ENCODE measurements at places on chromosomes 7 and 10. TPM values are rescaled to one million over a fixed set of nuclear protein-coding genes. Genes with fewer than 3 reads are reported as not detected.

MMP21 gene
- 0.24 TPM for total RNA-seq

DGKB gene
- total RNA-seq, result not detected

ADAM12 gene
- 0.17 TPM for total RNA-seq

OR2AE1 gene
- 0.59 TPM for total RNA-seq

DKK1 gene
- total RNA-seq, result not detected

BET1 gene
- total RNA-seq, result 22.7 TPM

RBM48 gene
- total RNA-seq, result 19.7 TPM

PAXIP1 gene
- 27.3 TPM for total RNA-seq

FEZF1 gene
- not detected for total RNA-seq

AKR1C1 gene
- total RNA-seq, result 1.4 TPM

EN2 gene
- not detected for total RNA-seq

PRSS1 gene
- not detected for total RNA-seq

ZNF804B gene
- not detected for total RNA-seq

NUTM2E gene
- total RNA-seq, result not detected

GDF10 gene
- not detected for total RNA-seq

PPP1R3A gene
- total RNA-seq, result not detected

NKX1-2 gene
- total RNA-seq, result not detected

TRIM73 gene
- total RNA-seq, result 12.4 TPM

TMEM213 gene
- total RNA-seq, result 4.6 TPM

ZNF316 gene
- total RNA-seq, result 26.7 TPM

MACROH2A2 gene
- 3.5 TPM for total RNA-seq

RAMP3 gene
- total RNA-seq, result not detected

SYT15B gene
- 0.17 TPM for total RNA-seq

HIF1AN gene
- 63.1 TPM for total RNA-seq

AGBL3 gene
- 2.2 TPM for total RNA-seq

CALHM1 gene
- total RNA-seq, result 0.17 TPM

FRAT2 gene
- 8.9 TPM for total RNA-seq

CHAT gene
- total RNA-seq, result not detected

GCK gene
- not detected for total RNA-seq

HBP1 gene
- 30.8 TPM for total RNA-seq

TES gene
- 104 TPM for total RNA-seq

DHX32 gene
- 11.1 TPM for total RNA-seq

SLC39A12 gene
- total RNA-seq, result not detected

HTR7 gene
- not detected for total RNA-seq

CYP3A4 gene
- total RNA-seq, result not detected

BRI3 gene
- total RNA-seq, result 84.1 TPM

UPK3BL1 gene
- 16.0 TPM for total RNA-seq

PON3 gene
- not detected for total RNA-seq

WEE2 gene
- 0.12 TPM for total RNA-seq

PDLIM1 gene
- total RNA-seq, result 28.1 TPM

CCDC146 gene
- total RNA-seq, result 11.6 TPM

PRKG1 gene
- not detected for total RNA-seq

PHKG1 gene
- 1.5 TPM for total RNA-seq

MYH16 gene
- not detected for total RNA-seq

MCM10 gene
- 55.5 TPM for total RNA-seq

PSMG3 gene
- total RNA-seq, result 29.3 TPM

SFRP4 gene
- total RNA-seq, result not detected

SFR1 gene
- 12.1 TPM for total RNA-seq

TRIL gene
- 0.44 TPM for total RNA-seq

SPDYE6 gene
- not detected for total RNA-seq

SUMF2 gene
- 111 TPM for total RNA-seq

TMEM130 gene
- not detected for total RNA-seq

MKX gene
- total RNA-seq, result 0.17 TPM

BMPER gene
- total RNA-seq, result not detected

BAMBI gene
- total RNA-seq, result not detected

TACR2 gene
- total RNA-seq, result not detected

KRIT1 gene
- 52.7 TPM for total RNA-seq

SCART1 gene
- 1.6 TPM for total RNA-seq

All from T-helper 1 cell treated with Interleukin-12 subunit alpha and Interleukin-12 subunit beta and Interleukin-4 antibody, amounts not matched to agents 30 ng/mL and 1 ng/mL, for 36 hours (primary cell).